Hepatic stellate cell (primary cell): ENCODE measurements at places on chromosomes 11 and 22.
A peak's percentile ranks its signal among the peaks of the same experiment; 100 is the strongest.

- DNase-seq = no peak
Measured at GRCh38 chr11:10894666-10895065, 36.8 kb upstream of the ZBED5 start.

GRCh38 chr11:47234669-47235100 is 13.9 kb downstream of the ACP2 start:
- DNase-seq = no peak

GRCh38 chr22:27159716-27160295 is 502.4 kb downstream of the MIAT start:
- no peak for DNase-seq

DNA sequence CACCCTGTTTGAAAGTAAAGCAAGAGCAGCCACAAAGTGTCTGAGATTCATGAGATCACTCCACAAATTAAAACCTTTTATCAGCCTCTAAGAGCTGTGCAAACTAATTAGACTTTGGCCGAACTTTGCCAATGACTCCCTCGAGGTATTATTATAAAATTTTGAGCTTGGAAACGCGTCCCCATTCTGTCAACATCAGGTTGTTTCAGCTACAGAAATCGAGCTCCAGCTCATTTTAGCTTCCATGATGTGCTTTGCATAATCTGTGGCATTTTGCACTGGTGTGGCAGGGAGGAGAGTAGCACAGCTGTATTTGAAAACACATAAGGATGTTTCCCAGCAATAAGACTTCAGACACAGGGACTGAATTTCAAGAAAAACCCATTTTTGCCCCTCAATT is 872.2 kb downstream of the NTM start:
- no peak for DNase-seq

DNA sequence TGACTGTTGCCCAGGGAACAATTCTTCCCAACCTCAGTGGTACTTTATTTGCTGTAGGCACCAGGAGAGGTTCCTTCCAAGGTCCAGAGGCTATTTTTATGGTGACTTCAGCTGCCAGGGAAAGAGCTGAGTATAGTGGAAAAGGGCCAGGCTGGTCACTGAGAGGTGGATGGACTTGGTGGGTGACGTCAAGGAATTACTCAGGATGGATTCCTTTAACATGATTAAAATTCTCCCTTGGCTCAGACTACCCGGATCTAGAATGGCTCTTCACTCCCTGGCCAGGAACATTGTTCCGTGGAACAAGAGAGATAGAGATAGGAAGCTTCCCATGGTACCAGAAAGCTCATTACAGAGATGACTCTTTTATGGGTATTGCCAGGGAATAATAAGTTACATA is 8.7 kb upstream of the CALCA start:
- no peak for DNase-seq

- DNase-seq = peak; percentile 77
Measured at GRCh38 chr11:71580057-71581003, 2.3 kb downstream of the KRTAP5-11 start.

GRCh38 chr22:22462813-22463567 is 45.6 kb downstream of the ZNF280B start:
- no peak for DNase-seq

DNA sequence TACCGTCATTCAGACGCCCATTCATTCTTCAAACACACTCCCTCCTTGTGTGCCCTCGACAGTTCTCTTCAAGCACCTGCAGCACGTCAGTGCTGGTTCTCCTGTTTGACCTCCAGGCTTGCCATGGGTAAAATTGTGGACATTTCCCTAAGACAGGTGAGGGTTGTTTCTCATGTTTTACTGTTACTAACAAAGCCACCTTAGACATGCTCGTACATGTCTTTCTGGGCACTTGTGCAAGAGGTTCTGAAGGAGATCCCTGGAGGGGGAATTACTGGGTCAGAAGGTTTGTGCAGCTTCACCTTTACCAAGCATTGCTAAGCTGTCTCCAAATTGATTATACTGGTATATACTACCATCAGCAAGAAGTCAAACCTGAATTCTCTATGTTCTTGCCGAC is 189.7 kb upstream of the TMEM45B start:
- no peak for DNase-seq

- peak; percentile 5 for DNase-seq
Measured at GRCh38 chr11:6022956-6023355, 7.6 kb downstream of the OR56A1 start.

GRCh38 chr22:32534252-32535235 is 59.9 kb downstream of the FBXO7 start:
- peak; percentile 25 for DNase-seq

GRCh38 chr11:121656328-121657090 is 203.7 kb upstream of the SORL1-AS1 start:
- DNase-seq = no peak

GRCh38 chr11:65478388-65479183 is 20.3 kb upstream of the MALAT1 start:
- DNase-seq = no peak

DNA sequence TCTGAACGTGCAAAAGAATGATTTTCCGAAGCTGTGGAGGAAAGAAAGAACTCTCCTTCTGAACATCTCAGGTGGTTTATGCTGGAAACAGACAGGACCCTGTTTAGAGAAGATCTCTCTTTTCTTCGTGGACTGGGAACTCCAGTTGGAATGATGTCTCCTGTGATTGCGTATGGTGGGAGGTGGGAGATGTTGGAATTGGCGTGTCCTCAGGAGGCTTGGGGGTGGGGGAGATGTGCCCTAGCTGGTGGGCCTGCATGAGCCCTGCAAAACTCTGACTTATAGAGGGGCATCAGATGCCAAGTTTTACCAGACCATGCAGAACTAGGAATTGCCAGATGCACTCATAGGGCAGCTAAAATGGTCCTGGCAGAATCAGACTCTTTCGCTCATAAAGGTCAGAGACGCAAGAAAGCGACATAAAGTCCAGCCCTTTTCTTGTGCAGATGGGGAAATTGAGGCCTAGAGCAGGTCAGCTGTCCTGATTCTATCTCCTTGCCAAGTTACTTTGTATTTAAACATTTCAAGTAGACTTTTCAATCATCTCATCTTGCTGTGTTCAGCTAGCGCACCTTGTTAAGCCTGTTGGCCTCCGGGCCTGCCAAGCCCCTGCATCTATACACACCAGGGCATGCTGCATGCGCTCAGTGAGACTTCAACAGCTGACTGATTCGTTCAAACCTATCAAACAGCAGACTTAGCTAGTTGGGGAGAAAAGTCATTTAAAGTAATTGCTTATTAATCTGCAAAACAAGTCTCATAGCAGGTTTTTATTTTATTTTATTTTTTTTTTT is 34.2 kb upstream of the EHF start:
- DNase-seq = no peak

DNA sequence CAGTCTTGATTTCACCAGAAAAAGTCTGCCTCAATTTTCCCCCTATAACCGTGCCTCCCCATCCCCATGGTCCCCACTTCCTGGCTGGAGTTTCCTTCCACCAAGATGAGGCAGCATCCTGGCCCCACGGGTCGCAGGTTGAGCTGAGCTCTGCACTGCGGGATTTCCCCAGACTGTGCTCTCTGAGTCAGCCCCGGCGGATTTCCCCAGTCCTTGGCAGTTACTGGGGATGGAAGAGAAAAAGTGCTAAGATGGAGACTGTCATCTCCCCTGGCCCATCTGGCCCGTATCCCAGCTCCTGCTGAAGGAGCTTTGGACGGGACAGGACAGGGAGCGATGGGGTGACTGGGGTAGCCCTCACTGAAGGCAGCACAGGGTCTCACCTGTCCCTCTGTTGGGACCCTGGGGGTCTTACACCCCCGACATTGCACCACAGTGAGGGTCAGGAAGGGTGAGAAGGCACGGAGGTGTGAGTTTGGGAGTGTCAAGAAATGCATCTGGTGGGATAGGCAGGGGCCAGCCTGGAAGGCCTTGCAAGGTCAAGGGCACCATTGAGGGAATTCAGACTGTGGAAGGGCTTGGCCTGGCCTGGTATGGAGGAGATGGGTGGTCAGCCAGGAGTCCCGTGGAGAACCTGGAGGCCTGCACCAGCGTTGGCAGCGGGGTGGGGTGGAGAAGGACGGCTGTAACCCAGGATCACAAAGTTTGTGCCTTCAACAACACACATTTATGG is 36.5 kb downstream of the NADSYN1 start:
- no peak for DNase-seq

GRCh38 chr11:95877291-95877690 is 46.6 kb downstream of the MTMR2 start:
- DNase-seq = peak; percentile 39

- DNase-seq = no peak
Measured at GRCh38 chr22:28208036-28208435, 289.0 kb upstream of the PITPNB start.
